Thymus (tissue), 14 donors: ENCODE measurements at places on chromosomes 3 and 15. TPM values are rescaled to one million over a fixed set of nuclear protein-coding genes. Genes with fewer than 3 reads are reported as not detected.

The CRTC3 gene
- polyA plus RNA-seq, result 17.9 TPM

The PPP1R14D gene
- polyA plus RNA-seq, result 1.2 TPM

The CA12 gene
- polyA plus RNA-seq, result 0.16 TPM

The NUDT16 gene
- polyA plus RNA-seq, result 21.2 TPM

The SI gene
- 0.02 TPM for polyA plus RNA-seq

The TMEM212 gene
- polyA plus RNA-seq, result not detected

The RHCG gene
- 9.0 TPM for polyA plus RNA-seq

The MAP6D1 gene
- polyA plus RNA-seq, result 4.1 TPM

The ATP10A gene
- 2.6 TPM for polyA plus RNA-seq

The CLDN16 gene
- polyA plus RNA-seq, result 1.3 TPM

The CNTN3 gene
- polyA plus RNA-seq, result 3.7 TPM

The GRAMD1C gene
- polyA plus RNA-seq, result 8.6 TPM

The HGD gene
- polyA plus RNA-seq, result 1.9 TPM

The CD86 gene
- 18.0 TPM for polyA plus RNA-seq

The LYSMD2 gene
- polyA plus RNA-seq, result 30.1 TPM

The GHSR gene
- not detected for polyA plus RNA-seq

The AMT gene
- 40.0 TPM for polyA plus RNA-seq

- DNase-seq, result no peak
Measured at GRCh38 chr3:127792541-127793292, 29.6 kb downstream of the MGLL start.

GRCh38 chr15:67066959-67067853 lies 1.8 kb downstream of the SMAD3 start:
- DNase-seq, result no peak

- no peak for DNase-seq
Measured at GRCh38 chr3:27659279-27660021, 62.7 kb downstream of the EOMES start.

- DNase-seq, result no peak
Measured at GRCh38 chr15:101120987-101121386, 130.9 kb downstream of the CHSY1 start.

- DNase-seq, result no peak
Measured at GRCh38 chr15:34023907-34024306, 15.1 kb downstream of the AVEN start.

DNA sequence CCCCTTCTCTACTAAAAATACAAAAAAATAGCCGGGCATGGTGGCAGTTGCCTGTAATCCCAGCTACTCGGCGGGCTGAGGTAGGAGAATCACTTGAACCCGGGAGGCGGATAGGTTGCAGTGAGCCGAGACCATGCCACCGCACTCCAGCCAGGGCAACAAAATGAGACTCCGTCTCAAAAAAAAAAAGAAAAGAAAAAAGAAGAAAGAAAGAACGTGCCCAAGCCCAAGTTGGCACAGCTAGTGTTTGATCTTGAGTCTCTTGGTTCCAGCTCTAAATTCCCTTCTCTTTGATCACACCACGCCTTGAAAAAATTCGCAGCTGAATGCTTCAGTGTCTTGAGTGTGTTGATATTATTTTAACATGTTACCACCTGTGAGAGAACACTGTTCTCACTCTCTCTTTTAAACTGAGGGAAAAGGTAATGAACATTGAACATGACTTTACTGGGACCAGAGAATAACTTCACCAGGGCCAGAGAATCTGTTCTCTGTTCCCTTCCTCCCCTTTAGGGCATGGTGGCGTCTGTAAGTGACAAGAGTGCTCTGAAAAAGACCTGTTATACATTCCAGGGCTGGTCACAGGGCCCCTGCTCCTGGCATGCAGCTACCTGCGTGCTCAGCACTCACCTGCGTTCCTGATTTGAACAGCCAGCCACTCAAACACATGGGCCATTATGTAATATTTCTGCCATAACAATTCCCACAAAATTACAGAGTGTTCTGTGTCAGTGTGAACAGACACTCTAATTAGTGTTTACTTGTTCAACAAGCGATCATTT lies 19.0 kb downstream of the SLCO3A1 start:
- DNase-seq, result no peak

- no peak for DNase-seq
Measured at GRCh38 chr3:184489268-184489841, 72.2 kb upstream of the EPHB3 start.

GRCh38 chr15:90836296-90836871 lies 32.0 kb upstream of the FURIN start:
- no peak for DNase-seq

DNA sequence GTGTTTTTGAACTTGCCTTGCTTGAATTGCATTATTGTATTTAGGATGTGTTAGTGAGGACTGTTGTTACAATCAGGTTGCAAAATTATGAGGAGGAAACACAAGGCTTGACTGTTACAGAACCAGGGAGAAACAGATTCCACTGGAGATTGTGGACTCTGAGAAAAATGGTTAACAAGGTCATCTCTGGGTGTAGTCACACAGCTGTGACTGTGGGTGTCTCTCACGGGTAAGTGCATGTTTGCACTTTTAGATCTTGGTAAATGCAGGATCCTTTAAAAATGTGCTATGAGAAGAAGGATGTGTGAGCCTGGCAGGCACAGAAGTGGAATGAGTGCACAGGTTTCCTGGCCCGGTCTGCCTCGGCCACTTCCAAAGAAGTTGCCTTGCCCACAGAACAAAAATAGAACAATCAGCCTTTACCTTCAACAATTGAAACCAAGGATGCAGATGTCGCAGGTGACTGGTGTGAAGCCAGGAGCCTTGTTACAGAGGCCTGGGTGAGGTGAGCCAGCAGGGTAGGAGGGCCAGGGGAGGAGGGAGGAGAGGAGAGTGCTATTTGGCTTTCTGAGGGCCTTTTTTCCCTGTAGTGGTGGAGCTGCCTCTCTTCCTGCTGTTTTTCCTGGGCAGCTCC lies 68.0 kb downstream of the ABHD5 start:
- DNase-seq, result no peak

DNA sequence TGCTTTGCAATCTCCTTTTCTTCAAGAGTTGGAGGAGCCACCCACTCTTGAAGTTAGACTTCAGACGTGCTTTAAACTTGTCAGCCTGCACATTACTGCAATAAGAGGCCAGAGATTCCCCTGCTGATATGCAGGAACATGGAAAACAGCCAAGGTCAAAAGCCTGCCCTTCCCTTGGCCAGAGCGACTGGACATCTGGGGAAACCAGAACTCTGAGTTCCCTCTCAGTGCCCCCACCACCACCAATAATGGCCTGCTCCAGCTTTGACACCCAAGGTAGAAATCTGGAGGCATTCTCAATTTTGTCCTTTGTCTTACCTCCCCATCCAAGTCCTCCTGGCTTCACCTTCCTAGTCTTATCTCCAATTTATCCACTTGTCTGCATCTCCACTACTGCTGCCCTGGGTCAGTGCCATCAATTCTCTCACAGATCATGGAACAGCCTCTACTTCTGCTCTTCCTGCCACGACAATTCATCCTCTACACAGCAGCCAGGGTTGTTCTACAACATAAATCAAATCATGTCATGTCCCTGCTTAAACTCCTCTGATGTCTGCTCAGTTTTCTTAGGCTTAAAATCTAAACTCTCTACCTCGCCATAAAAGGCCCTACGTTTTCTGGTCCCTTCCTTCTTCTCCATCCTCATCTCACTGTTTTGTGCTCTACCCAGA lies 191.6 kb upstream of the WNT5A start:
- no peak for DNase-seq

- DNase-seq, result no peak
Measured at GRCh38 chr3:51722362-51722761, 15.5 kb downstream of the GRM2 start.

DNA sequence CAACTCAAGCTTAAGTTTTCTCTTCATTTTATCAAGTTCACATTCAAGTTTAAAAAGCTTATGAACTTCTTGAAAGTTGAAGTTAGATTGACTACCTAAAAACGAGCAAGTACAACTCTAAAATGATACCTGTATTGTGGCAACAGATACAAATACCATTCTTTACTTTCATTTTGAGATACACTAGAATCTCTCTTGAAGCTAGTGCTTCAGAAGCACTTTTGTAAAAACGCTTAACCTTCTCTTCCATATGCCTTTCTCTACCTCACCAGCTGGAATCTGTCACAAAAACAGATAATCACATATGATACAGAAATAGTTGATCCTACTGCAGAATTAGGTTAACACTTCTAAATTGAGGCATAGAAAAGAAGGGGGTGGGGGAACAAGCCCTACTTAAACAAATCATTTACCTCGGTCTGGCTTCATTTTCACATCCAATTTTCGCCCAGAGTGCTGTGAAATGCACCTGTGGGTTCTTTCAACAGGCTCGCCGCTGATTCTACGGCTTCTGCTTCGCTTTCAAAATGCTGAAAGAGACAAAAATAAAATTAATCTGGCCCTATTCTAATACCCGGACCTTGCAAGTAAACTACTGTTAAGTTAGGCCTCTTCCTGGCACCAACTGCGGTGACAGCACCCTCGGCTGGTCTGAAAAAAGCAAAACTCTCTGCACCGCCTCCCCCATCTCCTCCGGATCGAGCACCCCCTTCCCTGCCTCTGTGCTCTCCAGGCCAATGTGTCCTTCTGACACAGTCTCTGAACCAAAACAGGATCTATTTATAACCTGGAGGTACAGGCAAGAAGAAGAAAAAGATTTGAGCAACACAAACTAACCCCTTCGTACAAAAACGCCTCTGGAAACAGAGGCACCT lies 1.4 kb downstream of the ATOSA start:
- peak; percentile 58 for DNase-seq

GRCh38 chr3:45103753-45104714 lies 42.1 kb downstream of the CDCP1 start:
- no peak for DNase-seq

GRCh38 chr3:132311841-132312240 lies 5.4 kb upstream of the ACP3 start:
- DNase-seq, result no peak

DNA sequence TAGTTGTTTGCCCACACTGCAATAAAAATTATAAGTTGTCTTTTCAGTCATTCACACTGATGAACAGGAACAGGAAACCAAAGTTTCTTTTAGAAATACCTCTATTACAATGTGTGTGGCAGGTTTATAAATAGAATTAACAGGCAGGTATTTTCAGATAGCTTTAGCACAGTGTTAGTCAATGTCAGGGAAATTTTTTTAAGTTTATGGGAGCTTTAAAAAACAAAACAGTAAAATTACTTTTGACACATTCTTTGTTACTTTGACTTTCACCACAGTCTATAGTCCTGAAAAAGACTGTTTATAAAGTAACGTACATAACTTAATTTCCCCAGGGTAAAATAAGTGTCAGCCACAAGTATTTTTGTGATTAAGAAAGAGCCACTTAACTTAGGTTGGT lies 38.1 kb downstream of the SERPINI1 start:
- no peak for DNase-seq

DNA sequence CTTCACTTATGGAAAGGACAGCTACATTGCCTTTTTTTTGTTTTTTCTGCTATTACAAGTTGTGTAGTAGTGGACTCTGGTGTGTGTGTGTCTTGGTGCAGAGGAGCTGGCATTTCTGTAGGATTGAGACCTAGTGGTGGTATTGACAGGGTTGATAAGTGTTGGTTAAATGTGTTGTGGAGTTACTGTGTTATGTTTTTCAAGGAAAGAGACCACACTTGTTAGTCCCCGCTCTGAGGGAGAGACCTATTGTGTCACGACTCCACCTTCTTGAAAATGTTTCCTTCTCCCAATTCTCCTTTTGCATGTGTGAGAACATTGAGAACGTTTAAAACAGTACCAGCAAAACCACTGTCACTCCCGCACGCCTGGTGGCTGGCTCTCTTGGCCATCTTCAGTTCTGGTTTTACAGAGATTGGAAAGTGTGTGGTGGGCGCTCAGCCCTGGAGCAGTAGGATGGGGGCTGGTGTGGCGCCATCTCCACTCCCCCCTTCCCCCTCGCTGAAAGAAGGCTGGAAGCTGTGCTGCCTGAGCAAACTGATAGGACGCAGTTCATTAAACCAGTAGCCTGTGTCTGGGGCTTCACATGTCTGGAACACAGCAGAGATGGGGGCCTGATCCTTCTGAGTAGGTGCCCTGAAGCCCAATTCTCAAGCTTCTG lies 5.5 kb downstream of the KLF13 start:
- DNase-seq, result no peak

DNA sequence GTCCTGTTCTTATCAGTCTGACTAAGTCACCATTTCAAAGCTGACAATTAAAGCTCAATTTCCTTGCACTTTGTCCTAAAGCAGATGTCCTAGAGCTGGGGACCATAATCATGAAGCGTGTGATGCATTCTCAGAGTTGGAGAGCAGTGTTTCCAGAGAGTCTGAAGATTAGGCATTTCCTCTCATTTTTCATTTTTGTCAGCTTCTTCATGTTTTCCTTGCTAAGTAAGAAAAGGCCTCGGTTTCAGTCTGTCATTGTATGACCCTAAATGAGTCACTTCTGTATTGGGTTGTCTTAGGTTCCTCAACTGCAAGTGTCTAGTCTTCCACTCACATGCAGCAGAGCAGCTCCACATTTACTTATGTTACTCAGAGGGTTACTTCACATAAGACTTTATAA lies 257.2 kb upstream of the TPRG1 start:
- no peak for DNase-seq

DNA sequence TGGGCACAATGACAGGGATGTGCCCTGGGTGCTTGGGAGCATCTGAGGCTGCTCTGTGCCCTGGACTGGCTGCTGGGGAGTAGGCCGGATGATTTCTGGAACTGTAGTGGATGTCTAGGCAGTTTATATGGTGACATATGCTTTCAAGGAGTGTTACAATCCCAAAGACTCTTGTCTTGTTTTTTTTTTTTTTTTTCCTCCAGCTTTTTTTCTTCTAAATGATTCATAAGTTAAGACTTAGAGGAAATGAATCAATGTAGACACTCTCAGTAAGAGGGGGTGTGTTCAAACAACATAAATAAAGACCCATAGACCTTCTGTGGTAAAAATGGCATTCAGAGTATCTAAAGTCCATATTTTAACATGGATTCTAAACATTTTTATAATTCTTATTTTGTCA lies 706.1 kb upstream of the GOLIM4 start:
- no peak for DNase-seq

DNA sequence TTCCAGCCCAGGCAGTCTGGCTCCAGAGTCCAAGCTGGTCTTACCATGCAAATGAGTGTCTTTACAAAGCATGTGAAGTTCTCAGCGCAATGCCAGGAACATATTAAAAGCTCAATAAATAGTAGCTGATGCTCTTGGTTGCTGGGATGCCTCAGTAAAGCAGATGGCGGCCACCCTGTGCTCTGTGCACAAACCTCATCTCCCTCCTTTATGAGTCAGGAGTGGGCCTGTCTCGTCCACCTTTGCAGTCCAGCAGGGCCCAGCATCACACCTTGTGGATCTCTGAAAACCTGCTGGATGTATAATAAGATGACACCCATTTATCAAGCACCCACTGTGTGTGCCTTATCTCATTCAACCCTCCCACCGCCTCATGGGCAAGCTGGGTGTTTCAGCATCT lies 42.7 kb downstream of the FAM174B start:
- no peak for DNase-seq

- DNase-seq, result no peak
Measured at GRCh38 chr3:30658328-30659052, 52.1 kb downstream of the TGFBR2 start.

DNA sequence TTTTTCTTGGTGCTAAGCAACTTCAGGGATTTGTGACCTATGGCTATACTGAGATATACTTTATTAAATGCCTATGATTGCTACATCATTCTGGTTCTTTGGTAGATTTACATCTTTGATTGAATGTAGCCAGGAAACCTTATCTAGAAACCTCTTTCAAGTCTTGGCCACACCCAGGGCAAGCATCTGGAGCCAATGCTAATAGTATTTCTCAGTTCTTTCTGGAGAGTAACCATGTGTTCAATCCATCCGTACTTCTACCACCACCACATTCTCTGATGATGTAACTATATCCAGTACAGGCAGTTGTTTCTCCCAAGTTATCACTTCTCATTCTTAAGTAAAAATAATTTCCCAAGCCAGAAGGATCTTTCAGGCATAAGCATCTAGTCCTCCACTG lies 69.0 kb downstream of the NME9 start:
- no peak for DNase-seq
